ENCODE measurements at places on chromosomes 1 and 21.

DNA sequence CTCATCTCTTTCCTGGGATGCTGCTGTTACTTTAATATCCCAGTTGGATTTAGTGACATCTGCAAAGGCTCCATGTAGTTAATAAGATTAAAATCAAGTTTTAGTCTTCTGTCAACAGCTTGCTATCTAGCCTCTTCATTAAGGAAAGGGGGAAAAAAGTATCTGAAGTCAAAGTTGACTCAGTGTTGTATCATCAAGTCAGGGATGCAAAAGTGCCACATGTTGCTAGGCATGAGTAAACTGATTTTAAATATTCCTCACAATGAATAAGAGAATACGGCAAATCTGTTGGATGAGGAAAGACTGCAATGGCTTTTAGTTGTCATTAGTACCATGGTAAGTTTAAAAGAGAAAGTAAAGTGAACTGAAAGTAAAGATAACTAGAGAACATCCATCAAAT is 383.2 kb upstream of the ZRANB2 start:
- DNase-seq = no peak

- no peak for DNase-seq
These were observed 431.9 kb downstream of the MATN1 start for GRCh38 chr1:30291526-30291925.

- DNase-seq = no peak
These were observed 25.3 kb upstream of the LRRC8B start for GRCh38 chr1:89499320-89499719.

GRCh38 chr1:103527331-103527730 is 1.8 kb downstream of the RNPC3 start:
- DNase-seq = no peak

- no peak for DNase-seq
These were observed 15.3 kb upstream of the AGPAT3 start for GRCh38 chr21:43849532-43850299.
